ENCODE measurements at places on chromosomes 12 and 14.
A peak's percentile ranks its signal among the peaks of the same experiment; 100 is the strongest.

DNA sequence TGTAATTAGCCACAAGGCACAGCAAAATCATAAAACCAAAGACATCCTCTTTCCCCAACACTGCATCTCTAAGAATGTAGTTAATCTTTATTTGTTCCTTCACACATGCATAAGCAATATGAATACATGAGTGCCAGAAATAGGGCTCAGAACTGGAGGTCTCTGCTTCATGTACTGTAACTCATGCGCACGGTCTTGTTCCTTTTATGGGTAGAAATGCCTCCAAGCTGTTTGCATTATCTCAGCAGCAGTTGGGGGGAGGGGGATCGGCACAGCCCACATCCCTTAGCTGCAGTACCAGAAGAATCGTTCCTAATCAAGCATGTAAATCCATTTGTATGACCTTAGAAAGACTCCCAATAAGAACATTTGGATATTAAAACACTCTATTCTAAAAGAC is 20.0 kb downstream of the RHOJ start:
- no peak for DNase-seq

DNA sequence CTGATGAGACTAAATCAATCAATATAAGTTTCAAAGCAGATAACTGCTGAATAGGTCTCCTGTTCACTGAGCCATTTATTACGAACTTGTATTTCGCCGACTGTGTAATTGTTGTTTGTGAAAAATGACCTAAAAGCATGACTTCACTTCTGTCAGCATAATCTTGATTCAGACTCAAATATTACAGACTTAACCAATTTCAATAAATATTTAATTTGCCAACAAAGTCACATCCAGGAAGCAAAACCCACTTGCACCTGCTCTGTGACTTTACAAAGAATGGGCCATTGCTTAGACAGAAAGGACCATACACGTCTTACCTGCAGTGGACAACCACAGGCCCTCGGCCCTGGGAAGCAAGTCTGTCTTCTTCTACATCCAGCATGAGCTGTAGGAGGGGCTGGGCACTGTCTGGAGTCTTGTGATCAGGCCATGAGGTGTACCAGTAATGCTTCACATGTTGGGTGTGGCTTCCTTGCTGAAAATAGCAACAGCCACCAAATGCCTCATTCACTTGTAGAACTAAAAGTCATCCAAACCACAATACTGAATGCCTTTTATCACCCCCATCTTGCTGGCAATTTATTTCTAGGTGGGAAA is 23.5 kb upstream of the PTPRB start:
- DNase-seq, result peak; percentile 19

GRCh38 chr12:11202811-11203210 is 16.1 kb upstream of the TAS2R42 start:
- no peak for DNase-seq

DNA sequence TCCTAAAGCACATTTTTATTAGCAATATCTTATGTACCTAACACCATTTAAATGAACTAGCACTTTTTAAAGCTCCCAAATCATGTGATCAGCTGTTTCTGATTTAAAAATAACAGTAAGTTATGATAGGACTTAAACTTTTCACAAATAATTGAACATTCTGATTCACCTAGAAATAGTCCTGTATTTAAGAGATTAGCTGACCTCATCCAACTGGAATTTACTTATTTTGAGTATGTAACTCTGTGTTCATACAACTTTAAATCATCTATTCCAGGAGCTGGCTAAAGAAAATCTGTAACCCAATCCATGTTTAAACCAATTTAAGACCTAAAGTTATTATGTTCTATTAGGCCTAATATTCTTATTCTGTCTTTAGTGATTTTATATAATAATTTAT is 184.3 kb downstream of the CCDC91 start:
- no peak for DNase-seq

- no peak for DNase-seq
Measured at GRCh38 chr14:55073856-55074255, 22.4 kb downstream of the MAPK1IP1L start.

- no peak for DNase-seq
Measured at GRCh38 chr12:104134882-104135281, 3.1 kb downstream of the NFYB start.

- DNase-seq, result peak; percentile 28
Measured at GRCh38 chr12:1691123-1692007, 495 bp downstream of the ADIPOR2 start.

- DNase-seq, result no peak
Measured at GRCh38 chr12:16063726-16064125, 152.6 kb downstream of the DERA start.

- DNase-seq, result peak; percentile 23
Measured at GRCh38 chr12:70244409-70244808, 1.2 kb downstream of the CNOT2 start.

DNA sequence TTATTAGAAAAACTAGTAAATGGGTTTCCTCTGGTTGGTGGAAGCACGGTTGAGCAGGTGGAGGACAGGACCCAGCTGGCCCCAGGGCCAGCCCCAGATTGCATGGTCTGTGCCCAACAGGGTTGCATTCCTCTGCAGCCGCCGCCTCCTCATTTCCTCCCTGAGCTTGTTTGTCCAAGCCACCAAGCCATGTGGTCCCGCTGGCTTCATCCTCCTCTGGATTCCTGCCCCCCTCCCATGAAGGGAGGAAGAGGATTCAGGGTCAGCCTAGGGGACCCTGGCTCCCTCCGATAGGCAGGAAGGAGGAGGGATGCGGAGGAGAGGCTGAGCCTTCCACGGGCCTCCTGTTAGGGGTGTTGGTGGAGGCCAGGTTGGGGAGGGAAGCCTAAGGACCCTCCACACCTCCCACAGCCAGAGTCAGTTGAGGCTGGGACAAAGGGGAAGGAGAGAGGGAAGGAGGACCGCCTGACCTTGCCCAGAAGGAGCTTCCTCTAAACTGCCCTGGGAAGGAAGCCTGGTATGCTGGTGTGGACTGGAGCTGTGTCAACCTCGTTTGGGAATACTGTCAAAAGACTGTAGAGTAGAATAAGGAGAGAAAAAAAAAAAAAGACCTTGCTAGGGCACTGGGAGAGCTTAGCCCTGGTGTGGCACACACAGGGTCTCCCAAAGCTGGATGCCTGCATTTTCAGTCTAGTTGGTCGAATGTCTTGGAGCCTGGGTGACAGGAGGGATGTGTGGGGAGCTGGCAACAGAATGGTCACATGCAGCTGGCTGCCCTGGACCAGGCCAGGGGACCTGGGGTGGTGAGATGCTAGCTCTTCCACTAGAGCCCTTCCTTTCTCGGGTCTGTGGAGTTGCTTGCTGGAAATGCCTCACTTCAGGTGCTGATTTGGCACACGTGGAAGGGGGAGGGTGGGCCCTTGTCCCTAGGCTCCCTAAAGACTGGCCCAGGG is 42.4 kb downstream of the PLEKHG3 start:
- DNase-seq, result no peak

- no peak for DNase-seq
Measured at GRCh38 chr14:52910572-52910971, 40.3 kb downstream of the FERMT2 start.

GRCh38 chr14:75497191-75497590 is 25.1 kb upstream of the BATF start:
- peak; percentile 28 for DNase-seq

DNA sequence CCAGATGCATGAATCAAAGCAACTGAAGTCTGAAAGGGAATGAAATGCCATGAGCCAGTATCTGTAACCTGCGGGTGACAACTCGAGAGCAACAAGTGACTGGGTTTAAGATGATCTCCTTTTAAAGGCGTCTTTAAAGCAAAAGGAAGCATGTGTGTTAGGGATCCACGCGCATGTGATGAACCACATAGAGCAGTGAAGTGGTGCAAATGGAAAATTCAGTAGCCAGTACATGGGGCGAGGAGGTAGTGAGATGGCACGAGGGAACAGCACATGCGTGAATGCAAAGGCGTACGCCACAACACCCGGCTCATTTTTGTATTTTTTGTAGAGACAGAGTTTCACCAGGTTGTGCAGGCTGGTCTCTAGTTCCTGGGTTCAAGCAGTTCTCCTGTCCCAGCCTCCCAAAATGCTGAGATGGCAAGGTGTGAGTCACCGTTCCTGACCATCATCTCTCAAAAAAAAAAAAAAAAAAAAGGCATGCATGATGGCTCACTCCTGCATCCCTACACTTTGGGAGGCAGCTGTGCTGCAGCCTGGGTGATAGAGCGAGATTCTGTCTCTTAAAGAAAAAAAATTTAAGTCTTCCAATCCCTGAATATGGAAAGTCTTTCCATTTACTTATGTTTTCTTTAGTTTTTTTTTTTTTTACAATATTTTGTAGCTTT is 24.6 kb upstream of the BCL7A start:
- DNase-seq, result no peak

- DNase-seq, result no peak
Measured at GRCh38 chr12:48764521-48764920, 24.4 kb downstream of the ADCY6 start.

- peak; percentile 3 for DNase-seq
Measured at GRCh38 chr12:15227004-15227679, 5.9 kb upstream of the RERG start.

- no peak for DNase-seq
Measured at GRCh38 chr14:55749201-55749812, 169.3 kb downstream of the KTN1 start.

GRCh38 chr12:12822886-12823285 is 9.7 kb downstream of the DDX47 start:
- no peak for DNase-seq

- DNase-seq, result peak; percentile 71
Measured at GRCh38 chr14:35406506-35407305, 2.2 kb upstream of the NFKBIA start.

DNA sequence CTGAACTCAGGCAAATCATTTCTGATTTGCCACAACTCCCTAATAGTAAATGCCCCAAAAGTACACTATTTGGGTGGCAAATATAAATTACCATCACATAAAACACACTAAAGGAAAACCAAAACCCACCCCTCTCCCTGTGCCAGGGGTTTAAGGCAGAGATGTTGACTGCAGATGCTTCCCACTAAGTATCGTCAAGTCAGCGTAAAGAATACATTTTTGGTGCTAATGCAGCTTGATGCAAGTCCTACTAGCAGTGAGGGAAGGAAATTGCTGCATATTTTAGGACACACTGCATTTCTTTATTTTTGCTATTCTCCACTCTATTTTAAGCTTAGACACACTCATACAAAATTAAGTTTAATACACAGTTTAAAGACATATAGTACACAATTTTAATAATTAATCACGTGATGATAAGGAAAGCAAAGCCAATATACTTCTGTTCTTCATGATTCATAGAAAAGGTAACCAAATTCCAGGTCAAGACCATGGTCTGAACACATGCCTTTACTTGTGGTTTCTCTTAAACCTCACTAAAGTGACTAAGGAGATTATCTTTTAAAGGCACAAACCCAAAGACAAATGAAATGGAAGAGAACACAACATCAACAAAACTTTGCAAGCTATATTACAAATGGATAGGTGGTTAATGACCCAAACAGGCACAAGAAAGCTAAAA is 162.2 kb downstream of the STXBP6 start:
- DNase-seq, result no peak

DNA sequence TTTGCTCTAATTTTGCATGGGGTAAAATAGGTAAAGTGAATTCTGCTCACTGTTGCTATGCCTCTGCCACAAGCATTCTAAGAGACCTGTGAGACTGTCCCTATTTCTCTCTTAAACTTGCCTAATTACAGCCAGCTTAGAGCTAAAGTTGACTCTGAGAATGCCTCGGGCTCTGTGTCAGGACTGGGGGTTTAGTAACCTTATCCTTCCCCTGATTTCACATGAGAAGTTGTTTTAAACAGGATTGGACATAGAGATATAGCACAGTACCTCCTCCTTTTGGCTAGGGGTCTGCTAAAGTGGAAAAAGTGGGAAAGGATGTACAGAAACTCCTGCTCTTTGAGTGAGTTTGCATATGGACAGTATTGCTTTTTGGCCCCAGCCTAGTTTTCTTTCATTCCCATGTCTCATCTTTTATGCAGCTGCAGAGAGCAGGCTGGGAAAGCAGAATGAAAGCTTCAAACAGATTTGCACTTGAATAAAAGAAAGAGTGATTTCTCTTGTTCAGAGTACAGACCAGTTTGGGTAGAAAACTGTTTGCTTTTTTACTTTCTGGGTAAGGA is 122.0 kb downstream of the RAD51B start:
- DNase-seq, result no peak

GRCh38 chr14:88002421-88003075 is 2.4 kb upstream of the GPR65 start:
- DNase-seq, result no peak

DNA sequence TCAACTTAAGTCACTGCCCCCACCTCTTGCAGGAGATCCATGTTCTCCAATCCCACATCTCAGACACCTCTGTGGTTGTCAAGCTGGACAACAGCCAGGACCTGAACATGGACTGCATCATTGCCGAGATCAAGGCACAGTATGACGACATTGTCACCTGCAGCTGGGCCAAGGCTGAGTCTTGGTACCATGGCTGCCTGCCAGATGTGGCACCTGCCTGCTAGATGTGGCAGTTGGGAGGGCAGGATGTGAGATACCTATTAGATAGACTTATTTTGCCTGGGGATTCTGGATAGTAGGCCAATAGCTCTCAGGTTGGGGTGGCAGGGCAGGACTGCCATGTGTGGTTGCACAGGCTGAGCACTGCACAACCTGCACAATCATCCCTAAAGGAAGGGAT is 7.9 kb upstream of the KRT86 start:
- no peak for DNase-seq

GRCh38 chr14:81989211-81989610 is 455.6 kb upstream of the SEL1L start:
- no peak for DNase-seq

GRCh38 chr14:26738571-26738970 is 140.7 kb upstream of the NOVA1 start:
- DNase-seq, result no peak

- no peak for DNase-seq
Measured at GRCh38 chr12:78179346-78179745, 348.7 kb downstream of the NAV3 start.

DNA sequence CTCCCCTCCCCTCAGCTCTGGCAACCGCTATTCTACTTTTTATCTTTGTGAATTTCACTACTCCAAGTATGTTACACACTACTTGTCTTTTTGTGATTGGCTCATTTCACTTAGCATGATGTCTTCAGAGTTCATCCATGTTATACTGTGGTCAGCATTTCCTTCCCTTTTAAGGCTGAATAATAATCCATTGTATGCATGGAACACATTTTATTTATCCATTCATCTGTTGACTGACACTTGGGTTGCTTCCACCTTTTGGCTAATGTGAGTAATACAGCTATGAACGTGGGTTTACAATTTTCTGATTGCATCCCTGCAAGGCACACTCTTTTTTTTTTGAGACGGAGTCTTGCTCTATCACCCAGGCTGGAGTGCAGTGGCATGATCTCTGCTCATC is 53.0 kb upstream of the FUT8 start:
- no peak for DNase-seq

- no peak for DNase-seq
Measured at GRCh38 chr12:111937429-111937828, 75.5 kb downstream of the TMEM116 start.

GRCh38 chr12:4454315-4454860 is 8.8 kb upstream of the FGF6 start:
- DNase-seq, result no peak
